NB4 (cell line): ENCODE measurements at places on chromosomes 16 and 17.

DNA sequence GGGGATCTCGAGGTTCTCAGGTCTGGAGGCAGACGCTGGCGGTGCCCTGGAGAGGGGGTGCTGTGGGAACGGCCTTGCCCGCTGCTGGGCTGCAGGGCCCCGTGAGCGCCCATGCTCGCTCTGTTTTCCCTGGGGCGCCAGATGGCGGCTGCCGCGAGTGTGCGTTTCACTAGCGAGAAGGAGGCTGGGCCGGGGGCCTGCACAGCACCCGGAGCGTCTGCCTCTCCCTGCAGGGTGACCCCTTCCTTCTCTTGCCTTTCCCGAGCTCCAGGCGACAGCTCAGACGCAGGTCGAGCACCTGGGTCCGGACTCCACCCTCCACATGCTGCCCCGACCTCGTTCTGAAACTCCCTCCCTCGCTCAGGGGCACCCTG lies 2.7 kb downstream of the TELO2 start:
- no peak for DNase-seq

- DNase-seq: no peak
Observed at GRCh38 chr17:66506641-66507040, 204.2 kb downstream of the PRKCA start.

DNA sequence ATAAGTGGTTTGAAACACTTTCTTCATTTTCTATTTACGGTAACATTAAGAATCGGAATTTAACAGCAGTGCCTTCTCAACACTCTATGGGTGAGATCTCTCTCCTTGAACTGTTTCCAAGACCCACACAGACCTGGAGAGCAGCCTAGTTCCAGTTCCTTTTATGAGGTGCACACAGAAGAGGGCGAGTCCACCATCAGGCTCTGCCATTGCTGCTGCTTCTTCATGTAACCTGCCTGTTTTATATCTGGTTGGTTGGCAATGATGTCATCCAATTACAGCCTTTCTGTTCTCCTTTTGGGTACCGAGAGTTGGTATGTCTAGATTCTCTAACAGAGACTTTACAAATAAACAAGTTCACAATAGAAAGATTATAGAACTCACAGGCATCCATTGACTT lies 225.7 kb downstream of the UTP18 start:
- DNase-seq: no peak

GRCh38 chr17:596763-597644 lies 117.6 kb downstream of the VPS53 start:
- DNase-seq: no peak

DNA sequence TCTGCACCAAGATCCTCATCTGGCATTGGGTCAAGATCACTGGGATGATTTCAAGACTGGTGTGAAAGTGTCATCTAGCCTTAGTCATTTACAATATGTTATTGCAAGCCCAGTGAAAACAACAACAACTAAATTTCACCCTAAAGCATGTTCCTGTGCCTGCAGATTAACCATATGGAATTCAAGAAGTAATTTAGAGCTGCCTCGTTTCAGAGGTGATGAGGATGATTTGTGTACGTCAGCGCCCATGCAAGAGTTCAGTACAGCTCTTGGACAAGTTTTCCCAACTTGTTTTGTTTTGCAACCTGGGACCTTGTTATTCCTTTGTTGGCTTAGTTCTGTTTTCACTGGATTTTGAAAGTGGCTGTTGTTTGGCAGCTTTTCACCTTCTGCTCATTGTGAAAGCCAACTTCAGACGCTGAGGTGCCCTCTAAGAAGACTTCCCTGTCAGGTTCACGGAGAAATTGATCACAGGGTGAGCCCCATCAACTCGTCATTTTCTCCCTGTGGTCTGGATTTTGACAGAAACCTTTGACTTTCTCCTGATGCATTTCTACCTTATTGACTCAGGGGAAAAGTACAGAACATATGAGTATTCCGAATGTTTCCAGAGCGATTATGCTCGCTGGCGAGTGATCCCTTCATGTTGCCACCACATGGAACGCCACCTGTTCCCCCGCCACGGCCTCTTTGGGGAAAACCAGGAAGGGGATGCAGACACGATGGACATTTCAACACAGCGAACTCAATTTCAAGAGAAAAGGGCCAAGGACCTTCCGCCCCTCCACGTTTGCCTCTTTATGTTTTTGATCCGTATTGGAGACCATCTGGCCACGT lies 85.6 kb downstream of the FOXL1 start:
- DNase-seq: peak; percentile 14

GRCh38 chr17:9968881-9969280 lies 63.8 kb upstream of the RCVRN start:
- DNase-seq: no peak

GRCh38 chr17:40056379-40057015 lies 2.3 kb upstream of the MED24 start:
- DNase-seq: no peak

DNA sequence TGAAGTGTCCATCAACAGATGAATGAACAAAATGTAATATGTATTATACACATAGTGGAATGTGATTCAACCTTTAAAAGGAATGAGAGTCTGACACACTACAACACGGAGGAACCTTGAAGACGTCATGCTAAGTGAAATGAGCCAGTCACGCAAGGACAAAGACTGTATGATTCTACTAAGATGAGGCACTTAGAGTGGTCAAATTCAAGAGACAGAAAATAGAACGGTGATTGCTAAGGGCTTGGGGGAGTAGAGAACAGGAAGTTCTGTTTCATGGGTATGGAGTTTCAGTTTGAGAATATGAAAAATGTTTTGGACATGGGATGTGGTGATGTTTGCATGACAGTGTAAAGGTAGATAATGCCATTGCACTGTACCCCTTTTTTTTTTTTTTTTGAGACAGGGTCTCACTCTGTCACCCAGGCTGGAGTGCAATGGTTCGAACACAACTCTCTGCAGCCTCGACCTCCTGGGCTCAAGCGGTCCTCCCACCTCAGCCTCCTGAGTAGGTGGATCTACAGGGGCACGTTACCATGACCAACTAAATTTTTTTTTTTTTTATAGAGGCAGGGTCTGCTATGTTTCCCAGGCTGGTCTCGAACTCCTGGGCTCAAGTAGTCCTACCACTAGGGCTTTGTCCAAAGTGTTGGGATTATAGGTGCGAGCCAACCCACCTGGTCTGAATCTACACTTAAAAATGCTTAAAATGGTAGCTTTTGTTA lies 2.9 kb upstream of the CCDC102A start:
- peak; percentile 80 for DNase-seq

- DNase-seq: no peak
Observed at GRCh38 chr17:81964081-81964849, 3.3 kb upstream of the NOTUM start.

- DNase-seq: no peak
Observed at GRCh38 chr17:9468937-9469336, 106.7 kb downstream of the STX8 start.

DNA sequence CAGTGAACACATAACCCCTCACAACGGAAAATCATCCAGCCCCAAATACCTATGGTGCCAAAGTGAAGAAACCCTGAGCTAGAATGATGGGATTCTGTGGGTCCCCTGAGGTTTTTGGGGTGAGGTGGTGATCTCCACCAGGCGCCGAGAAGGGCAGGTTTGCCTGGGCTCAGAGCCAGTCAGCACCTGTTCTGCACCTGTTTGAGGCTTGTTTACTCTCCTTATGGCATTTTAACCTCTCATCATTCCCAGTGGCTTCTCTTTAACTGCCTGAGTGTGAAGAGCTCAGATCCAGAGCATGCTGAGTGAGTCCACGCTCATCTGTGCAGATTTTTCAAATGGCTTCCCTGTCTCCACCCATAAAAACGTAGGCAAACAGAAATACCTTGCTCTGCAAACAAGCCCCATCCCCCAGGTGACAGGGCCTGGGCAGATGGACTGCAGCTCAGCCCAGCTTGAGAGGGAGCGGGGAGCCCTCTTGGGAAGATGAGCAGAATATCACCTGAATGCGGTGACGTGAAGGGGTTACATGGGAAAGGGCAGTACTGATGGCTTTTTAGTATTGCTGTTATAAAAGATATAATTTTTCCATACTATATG lies 40.1 kb upstream of the CLEC19A start:
- no peak for DNase-seq

DNA sequence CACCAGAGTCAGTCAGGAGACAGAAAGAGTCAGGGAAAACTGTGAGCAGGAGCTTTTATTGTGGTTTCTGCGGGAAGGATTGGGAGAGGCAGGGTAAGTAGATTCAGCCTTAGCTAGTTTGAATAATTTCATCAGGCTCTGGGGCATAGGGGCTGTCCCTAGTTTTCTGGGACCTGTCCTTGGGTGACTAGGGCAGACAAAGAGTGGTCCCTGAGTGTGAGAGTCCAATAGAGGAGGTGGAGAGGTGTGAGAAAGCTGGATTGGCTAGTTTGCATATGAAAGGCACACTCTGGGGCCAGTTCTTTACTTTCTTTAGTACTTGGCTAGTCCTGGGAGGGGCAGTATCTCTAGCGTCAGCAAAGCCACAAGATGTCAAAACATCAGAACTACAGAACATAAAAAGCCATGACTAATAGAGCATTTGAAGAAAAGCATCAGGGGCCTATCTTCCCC lies 255.6 kb downstream of the HS3ST3A1 start:
- DNase-seq: peak; percentile 67

GRCh38 chr17:58330538-58330996 lies 2.0 kb upstream of the TSPOAP1 start:
- DNase-seq: peak; percentile 62

DNA sequence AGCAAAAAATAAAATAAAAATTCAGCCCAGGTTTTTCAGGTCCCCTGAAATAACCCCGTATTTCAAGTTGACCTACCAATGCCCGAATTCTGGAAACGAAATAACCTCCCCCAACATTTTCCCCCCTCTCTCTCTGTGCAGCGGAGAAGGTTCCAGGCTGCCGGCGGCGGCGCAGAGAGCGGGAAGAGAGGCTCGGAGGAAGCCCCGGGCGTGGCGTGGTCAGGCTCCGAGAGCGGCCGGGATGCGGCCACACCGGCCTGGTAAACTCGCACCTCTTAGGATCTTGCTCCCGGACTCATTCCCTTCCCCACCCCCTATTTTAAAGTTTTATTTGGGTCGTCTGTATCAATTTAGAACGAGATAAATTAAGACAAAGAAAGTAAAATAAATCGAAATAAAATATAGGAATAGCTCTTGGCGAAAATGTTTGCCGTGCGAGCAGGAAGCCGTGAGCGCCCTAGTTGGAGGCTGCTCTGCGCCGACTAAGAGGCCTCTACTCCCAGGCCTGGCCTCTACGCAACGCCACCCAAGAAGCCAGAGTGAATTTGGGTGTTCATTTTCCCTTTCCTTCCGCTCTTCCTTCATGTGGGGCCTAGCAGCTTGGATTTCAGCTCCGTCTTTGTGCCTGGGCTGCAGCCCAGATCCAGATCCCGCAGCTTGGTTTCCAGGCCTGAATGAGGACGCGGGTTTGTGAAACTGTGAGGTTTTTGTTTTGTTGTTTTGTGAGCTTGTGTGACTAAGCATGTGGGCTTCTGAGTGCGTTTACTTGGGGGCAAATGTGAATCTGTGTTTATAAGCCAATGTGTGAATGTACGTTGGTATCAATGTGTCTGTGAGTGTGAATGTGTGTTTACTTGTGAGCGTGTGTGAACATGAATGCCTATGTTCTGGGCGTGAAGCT lies 1.5 kb upstream of the HOXB6 start:
- DNase-seq: no peak

GRCh38 chr16:8572063-8572918 lies 18.0 kb downstream of the TMEM114 start:
- DNase-seq: no peak

DNA sequence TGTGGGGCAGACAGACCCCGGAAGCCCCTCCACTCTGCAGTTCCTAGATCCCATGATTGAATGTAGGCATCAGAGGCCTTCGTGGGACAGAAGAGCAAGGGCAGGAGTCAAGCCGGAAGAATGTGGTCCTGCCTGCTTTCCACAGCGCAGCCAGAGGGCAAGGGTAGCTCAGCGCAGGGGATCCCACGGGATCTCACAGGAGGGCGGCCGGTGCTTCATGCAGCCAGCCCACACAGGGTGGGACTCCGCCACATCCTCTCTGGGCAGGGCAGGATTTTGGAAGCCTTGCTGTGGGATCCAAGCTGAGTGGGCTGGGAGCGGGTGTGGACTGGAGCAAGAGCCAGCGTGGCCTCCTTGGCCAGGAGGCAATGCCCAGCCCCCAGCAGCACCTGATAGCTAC lies 13.0 kb downstream of the KATNB1 start:
- no peak for DNase-seq

DNA sequence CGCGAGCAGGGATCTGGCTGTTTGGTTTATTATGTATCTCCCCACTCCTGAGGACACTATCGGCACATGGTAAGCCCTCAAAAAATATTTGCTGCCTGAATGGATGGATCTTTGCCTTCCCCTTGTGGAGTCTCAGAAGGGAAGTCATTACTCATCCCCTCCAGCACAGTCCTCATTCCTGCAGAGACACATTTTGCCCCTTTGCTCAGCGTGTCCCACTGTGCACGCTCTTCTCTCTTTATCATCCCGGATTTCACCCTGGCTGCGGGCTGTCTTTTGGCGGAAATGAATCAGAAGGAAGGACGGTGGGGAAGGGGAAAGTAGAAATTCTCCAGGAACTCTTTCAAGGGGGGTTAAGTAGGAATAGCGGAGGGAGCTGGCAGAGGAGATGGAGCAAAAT lies 125.2 kb upstream of the CDC42EP4 start:
- DNase-seq: no peak

- peak; percentile 52 for DNase-seq
Observed at GRCh38 chr16:2970563-2970962, 1.4 kb downstream of the PAQR4 start.

- no peak for DNase-seq
Observed at GRCh38 chr16:66740533-66740932, 10.9 kb downstream of the DYNC1LI2 start.

DNA sequence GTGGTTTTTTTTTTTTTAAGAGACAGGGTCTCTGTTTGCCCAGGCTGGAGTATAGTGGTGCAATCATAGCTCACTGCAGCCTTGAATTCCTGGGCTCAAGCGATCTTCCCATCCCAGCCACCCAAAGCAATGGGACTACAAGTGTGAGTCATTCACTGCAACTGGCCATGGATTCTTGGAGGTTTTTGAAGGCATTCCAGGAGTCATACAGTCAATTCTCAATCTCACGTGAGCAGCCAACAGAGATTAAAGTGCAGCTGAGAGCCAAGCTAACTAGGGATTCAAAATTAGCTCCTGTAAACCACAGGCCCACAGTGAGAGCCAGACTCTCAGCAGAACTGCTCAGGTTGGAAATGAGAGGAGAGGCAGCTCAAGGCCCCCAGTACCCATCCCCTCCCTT lies 30.2 kb downstream of the XPO6 start:
- no peak for DNase-seq

- no peak for DNase-seq
Observed at GRCh38 chr16:333406-334094, 19.0 kb downstream of the AXIN1 start.
